ENCODE measurements at places on chromosomes 3 and 15. TPM values are rescaled to one million over a fixed set of nuclear protein-coding genes. Genes with fewer than 3 reads are reported as not detected.

Gene BFSP2
- not detected for polyA plus RNA-seq

Gene IVD
- polyA plus RNA-seq: 49.4 TPM

Gene PIERCE2
- 3.0 TPM for polyA plus RNA-seq

Gene SATB1
- polyA plus RNA-seq: 11.5 TPM

Gene UROC1
- not detected for polyA plus RNA-seq

Gene DNAJA4
- polyA plus RNA-seq: 2.5 TPM
